HS-27A (cell line): ENCODE measurements at places on chromosomes 1 and 21.

GRCh38 chr1:41478118-41478748 is 6.2 kb downstream of the EDN2 start:
- DNase-seq = no peak

- DNase-seq = no peak
These were observed 48.3 kb upstream of the MTR start for GRCh38 chr1:236746785-236747184.

DNA sequence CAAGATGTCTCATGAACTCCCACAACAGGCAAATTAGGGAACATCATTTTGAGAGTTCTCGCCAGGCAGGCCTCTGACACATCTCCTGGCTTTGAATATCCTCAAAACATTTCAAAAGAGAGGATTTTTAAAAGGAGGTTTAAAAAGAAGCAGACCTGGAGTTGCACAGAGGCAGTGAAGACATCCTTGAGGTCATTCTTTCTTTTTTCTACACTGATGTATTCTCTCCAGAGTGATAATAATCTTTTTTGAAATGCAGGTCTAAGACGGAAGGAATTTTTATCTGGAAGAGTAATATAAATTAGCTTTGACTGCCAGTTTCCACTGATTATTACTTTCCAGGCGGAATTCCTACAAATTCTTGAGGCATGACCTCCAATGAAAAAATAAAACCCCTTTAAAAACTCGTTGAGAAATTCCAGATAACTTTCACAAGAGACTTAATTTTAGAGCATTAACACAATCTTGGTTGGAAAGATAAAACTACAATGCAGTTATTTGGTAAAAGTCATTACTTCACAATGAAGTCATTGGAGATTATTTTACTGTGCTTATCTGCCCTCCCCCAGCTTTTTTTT is 125.0 kb downstream of the LYPLAL1 start:
- DNase-seq = no peak

- DNase-seq = no peak
These were observed 407.3 kb downstream of the USP25 start for GRCh38 chr21:16137106-16137505.

DNA sequence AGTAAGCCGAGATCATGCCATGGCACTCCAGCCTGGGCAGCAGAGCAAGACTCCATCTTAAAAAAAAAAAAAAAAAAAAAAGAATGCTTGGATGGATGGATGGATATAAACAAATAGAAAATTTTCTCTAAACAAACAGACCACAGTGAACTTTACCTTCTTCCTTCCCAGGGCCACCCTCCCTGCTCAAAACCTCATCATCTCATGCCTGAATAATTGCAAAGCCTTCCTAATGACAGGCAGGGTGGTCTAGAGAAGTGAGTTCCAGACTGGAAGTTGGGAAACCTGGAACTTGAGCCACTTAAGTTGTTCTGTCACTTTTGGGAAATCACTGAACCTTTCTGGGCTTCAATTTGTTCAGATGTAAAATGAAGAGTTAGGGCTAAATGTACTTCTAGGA is 17.6 kb downstream of the ATP2B4 start:
- no peak for DNase-seq

GRCh38 chr1:117757668-117758067 is 151.8 kb downstream of the TENT5C start:
- no peak for DNase-seq

GRCh38 chr21:39694750-39695149 is 50.2 kb upstream of the IGSF5 start:
- DNase-seq = no peak
